ENCODE measurements at places on chromosomes 6 and 20.
A peak's percentile ranks its signal among the peaks of the same experiment; 100 is the strongest.

GRCh38 chr6:170291271-170292110 is 613 bp upstream of the DLL1 start:
- DNase-seq, result no peak

DNA sequence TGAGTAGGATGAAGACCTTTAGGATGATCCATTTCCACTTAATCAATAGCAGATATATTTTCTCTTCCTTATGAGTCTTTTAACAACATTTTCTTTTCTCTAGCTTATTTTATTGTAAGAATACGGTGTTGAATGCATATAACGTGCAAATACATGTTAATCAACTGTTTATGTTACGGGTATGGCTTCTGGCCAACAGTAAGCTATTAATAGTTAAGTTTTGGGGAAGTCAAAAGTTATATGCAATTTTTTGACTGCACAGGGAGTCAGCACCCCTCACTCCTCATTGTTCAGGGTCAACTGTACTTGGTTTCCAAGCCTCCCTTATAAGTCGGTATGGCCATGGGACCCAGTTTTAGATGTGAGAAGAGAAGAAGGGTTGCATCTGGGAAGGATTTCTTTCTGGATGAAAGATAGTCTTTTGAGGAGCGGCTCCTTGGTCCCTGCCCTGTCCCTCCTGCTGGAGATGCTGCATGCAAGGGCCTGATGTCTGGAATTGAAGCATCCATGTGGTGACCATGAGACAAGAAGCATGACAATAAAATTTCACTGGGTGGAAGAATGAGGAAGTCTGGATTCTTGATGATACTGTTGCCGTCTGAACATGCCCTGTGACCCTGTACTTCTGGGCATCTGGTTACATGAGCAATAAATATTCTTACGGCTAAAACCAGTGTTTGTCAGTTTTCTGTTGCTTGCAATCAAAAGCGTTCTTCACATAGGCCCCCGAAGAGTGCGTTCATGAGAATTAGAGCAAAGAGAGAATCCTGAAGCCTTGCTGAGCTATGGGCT is 194.7 kb upstream of the PMEPA1 start:
- no peak for DNase-seq

DNA sequence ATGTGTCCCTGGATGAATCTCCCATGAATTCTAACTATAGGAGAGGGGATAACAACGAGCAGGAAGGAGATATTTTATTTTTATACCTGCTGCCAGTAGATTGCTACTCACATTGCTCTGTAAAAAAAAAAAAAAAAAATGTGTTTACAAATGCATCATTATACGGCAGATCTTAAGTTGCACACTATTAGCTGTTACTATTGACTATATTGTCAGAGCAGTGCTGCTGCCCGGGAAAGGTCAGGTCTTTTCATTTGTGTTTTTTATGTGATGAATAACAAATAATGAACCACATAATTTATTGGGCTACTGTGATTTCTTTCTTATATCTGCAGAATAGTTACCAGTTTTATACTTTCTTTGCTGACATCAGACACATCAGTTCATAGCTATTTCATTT is 393.3 kb downstream of the C6orf118 start:
- no peak for DNase-seq

- DNase-seq, result no peak
Observed at GRCh38 chr6:16789329-16790038, 28.2 kb upstream of the ATXN1 start.

DNA sequence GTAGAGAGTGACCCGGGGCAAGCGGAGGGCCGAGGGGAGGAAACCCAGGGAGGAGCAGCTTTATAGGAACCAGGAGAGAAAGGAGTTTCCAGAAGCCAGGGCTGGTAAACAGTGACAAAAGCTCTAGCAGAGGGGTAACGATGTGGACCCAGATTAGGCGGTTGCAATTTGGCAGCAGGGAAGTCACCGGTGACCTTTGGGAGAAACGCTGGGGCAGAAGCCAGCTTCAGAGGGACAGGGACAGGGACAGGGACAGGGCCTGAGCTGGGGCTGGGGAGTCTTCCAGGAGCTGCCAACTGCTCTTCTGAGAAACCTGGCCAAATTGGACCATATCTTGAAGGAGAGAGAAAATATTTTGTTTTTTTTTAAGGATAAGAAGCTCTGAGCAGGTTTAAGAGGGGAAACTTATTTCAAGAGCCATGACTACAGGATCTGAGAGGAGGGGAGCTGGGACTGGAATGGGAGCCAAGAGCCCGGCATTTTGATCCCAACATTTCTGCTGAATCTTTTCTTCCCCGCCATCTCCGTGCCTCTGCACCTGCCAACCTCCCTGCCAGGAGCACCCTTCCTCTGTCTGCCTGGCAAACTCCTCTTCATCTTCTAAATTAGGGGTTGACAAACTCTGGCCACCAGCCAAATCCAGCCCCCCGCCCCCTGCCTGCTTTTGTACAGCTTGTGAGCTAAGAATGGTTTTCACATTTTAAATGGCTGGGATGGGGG is 22.6 kb upstream of the PREX1 start:
- no peak for DNase-seq

- DNase-seq, result peak; percentile 60
Observed at GRCh38 chr6:27608916-27609883, 136.3 kb upstream of the ZNF184 start.

GRCh38 chr20:40787941-40788340 is 98.9 kb upstream of the MAFB start:
- no peak for DNase-seq

- DNase-seq, result peak; percentile 91
Observed at GRCh38 chr6:157669747-157670216, 153.3 kb upstream of the SNX9 start.

GRCh38 chr6:125781314-125781868 is 9.4 kb upstream of the NCOA7 start:
- no peak for DNase-seq

GRCh38 chr20:49727894-49728885 is 14.5 kb upstream of the B4GALT5 start:
- DNase-seq, result no peak

DNA sequence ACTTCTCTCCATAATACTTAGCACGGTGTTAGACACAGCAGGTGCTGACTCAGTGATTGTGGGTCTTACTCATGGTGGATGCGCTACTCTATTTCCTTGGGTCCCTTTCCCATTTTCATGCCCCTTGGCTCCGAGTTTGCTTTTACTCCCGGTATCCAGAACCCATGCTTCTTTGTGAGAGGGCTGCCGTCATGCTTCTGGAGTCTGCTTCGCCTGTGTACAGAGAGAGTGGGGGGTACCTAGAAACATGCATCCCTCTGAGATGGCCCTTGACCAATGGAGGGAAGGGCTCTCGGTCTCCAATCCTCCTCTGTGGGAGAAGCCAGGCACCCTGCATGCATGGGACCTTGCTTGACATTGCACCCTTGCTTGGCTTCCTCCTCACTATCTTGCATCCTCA is 160.4 kb downstream of the NRN1 start:
- DNase-seq, result no peak

DNA sequence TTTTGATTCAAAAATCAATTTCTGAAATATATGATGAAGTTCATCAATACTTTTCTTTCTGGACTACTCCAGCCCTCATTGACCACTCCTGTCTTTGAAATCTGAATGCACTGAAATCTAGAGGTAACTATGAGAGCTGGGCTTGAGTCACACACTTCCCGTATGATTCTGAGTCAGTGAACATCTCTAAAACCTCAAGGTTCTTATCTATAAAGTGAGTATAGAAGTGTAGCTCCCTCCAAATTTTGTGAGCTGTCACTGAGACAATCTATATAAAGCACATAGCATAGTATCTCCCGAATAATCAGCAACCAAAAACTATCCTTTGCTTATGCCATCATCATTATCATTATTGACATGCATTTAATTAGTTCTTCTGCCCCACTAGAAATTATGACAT is 182.4 kb downstream of the TSHZ2 start:
- no peak for DNase-seq

- no peak for DNase-seq
Observed at GRCh38 chr6:24689964-24690363, 23.1 kb downstream of the ACOT13 start.

GRCh38 chr20:38501858-38502436 is 29.3 kb downstream of the RALGAPB start:
- DNase-seq, result no peak

- peak; percentile 55 for DNase-seq
Observed at GRCh38 chr20:35954907-35955251, 577 bp upstream of the SCAND1 start.

- DNase-seq, result peak; percentile 30
Observed at GRCh38 chr20:48877304-48877703, 44.2 kb upstream of the ARFGEF2 start.

GRCh38 chr6:9250852-9251251 is 815.5 kb upstream of the SLC35B3 start:
- peak; percentile 5 for DNase-seq

GRCh38 chr20:21049305-21049828 is 56.8 kb downstream of the LINC00237 start:
- no peak for DNase-seq

DNA sequence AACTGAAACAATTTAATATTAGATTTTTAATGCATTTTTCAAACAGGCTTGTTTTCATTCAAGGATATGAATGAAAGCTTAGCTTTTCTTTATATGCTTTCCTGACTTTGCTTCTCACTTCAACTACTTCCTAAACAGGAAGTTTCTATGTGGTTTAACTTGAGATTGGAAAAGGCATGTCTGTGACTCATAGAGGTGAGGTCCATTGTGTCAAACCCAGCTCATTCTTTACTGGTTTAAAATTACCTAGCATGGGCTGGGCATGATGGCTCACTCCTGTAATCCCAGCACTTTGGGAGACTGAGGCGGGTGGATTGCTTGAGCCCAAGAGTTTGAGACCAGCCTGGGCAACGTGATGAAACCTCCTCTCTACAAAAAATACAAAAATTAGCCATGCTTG is 34.4 kb downstream of the EFHC1 start:
- no peak for DNase-seq

GRCh38 chr6:31727034-31727716 is 1.9 kb downstream of the DDAH2 start:
- no peak for DNase-seq

Measured in AG08396 (cell line).